ENCODE measurements at places on chromosomes 6 and 20. TPM values are rescaled to one million over a fixed set of nuclear protein-coding genes. Genes with fewer than 3 reads are reported as not detected.

DNA sequence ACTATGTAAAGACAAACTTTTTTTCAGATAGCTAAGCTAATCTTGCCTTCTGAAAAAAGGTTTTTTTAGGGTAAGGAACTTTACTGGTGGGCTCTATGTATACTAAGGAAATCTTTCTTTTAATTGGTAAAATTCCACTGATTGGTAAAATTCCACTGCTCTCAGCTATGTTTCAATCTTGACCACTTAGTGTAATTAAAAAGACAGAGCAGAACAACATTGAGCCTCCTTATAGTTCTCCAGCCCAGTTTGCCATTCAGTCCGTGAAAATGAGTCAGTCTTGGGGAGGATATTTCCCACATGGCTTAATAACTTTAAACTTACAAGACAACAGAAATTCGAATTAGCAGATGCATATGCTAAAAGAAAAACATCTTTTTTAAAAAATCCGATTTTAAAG lies 92.7 kb downstream of the EYA4 start:
- DNase-seq: no peak

GRCh38 chr6:11362564-11362963 lies 130.1 kb upstream of the NEDD9 start:
- no peak for DNase-seq

GRCh38 chr6:17015144-17015543 lies 86.7 kb upstream of the STMND1 start:
- DNase-seq: no peak

FOXP4 gene
- 38.3 TPM for polyA plus RNA-seq

Measured in left renal cortex interstitium (tissue), 4 donors.